Peyer's patch (tissue), 4 donors: ENCODE measurements at places on chromosomes 6 and 20. TPM values are rescaled to one million over a fixed set of nuclear protein-coding genes. Genes with fewer than 3 reads are reported as not detected.

PHACTR1 gene
- total RNA-seq = 0.35 TPM

GRCh38 chr6:124033501-124033900 lies 229.8 kb downstream of the NKAIN2 start:
- DNase-seq = no peak

CLVS2 gene
- total RNA-seq = not detected

DNA sequence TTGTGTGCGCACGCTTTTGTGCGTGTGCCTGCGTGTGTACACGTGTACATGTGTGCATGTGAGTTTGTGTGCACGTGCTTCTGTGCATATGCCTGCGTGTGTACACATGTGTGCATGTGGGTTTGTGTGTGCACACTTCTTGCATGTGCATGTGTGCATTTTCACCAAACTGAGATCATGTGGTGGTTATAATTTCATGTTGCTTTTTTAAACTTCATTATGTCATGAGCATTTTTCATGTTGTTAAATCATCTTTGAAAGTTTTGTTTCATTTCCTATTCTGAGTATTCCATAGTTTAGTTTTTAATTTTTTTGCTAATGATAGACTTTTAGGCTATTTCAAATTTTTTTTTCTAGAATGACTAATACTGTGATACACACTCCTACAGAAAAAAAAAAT lies 6.4 kb upstream of the CST3 start:
- no peak for DNase-seq

- DNase-seq = no peak
Observed at GRCh38 chr20:12306107-12306506, 388.4 kb downstream of the BTBD3 start.

PCMTD2 gene
- total RNA-seq = 90.8 TPM
